Stimulated activated CD4-positive, alpha-beta T cell treated with anti-CD3 and anti-CD28 coated beads, Interleukin-15, amount 100 ng/mL, for 1 hour (primary cell): ENCODE measurements at places on chromosomes 2 and 18.

- DNase-seq = no peak
Measured at GRCh38 chr2:120992791-120993555, 257.3 kb downstream of the GLI2 start.

GRCh38 chr2:105756435-105756834, 11.7 kb downstream of the NCK2 start:
- DNase-seq = no peak

GRCh38 chr18:33641141-33641540, 63.1 kb downstream of the ASXL3 start:
- no peak for DNase-seq

- DNase-seq = no peak
Measured at GRCh38 chr2:219434718-219435525, at the start of gene SPEG. TSS of gene SPEG (plus strand) at chr2:219434843. CDS start at chr2:219434978, 135 bp downstream.

DNA sequence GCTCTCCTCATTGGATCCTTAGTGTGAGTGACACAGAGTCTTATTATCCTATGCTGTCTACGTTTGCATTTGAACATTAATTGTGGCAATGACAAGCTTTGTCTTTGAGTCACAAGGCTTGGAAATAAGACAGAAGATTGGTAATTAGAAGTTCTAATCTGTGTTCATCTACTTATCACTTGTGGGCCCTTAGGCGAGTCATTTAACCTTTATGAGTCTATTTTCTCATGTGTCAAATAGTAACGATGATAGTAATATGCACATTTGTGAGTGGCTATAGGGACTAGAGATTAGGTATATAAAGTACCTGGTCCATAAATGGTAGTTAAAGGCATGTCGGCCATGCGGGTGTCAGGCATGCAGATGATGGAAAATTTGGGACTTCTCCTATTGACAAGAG, 105.6 kb upstream of the NABP1 start:
- DNase-seq = no peak

DNA sequence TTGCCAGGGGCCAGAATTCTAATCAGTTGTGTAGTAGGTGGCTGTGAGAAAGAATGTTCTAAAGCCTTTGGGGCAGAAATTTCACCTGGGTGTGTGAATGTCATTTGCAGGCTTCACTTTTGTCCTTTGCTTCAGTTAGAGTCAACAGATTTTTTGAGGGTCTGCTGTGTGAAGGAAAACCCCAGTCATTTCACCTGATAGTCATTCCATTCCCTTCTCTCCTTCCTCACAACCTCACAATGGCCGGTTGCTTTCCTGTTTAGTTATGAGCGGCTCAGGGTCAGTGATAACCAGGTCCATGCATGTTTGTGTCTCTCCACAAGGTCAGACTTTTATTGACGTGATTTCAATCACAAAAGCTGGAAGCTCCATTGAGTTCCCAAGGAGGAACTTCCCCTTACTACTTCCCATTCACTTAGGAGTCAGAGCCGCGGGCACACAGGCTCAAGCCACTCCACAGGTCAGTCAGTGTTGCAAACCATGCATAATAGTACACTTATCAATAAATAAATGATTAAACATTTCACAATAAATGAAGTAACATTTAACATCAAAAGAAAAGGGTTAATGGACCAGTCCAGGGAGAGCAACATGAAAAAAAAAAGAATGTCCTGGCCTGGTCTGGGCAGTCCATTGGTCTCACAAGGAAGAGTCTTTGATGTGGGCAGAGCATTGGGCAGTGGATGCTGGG, 74.3 kb downstream of the NPAS2 start:
- DNase-seq = no peak

- no peak for DNase-seq
Measured at GRCh38 chr2:62178741-62179271, 17.1 kb upstream of the B3GNT2 start.

DNA sequence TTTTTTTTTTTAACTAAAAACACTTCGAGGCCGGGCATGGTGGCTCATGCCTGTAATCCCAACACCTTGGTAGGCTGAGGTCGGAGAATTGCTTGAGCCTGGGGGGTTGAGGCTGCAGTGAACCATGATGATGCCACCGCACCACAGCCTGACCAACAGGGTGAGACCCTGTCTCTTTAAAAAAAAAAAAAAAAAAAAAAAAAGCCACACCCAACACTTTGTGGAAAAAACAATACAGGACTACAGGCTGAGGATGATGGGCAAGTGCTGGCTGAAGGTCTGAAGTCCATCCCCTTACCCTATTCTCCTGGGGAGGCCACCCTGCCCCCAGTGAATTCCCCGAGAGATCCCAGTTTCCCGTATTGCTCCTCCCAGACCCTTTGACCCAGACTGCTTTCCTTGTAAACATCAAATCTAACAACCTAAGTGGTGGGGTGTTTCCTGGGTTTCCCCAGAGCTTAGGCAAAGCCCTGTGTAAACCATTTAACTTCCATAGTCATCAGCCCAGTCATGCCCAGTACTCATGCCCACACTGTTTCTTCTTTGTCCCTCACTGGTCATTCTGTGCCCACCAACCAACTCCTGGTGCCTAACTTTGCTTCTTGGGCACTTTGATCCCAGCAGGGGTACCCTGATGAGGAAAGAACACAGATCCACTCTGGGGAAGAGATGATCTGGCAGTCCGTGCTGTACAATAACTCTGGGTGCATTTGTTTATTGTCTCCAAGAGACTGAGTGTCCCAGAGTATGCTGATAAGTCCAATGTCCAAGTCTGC, 5.8 kb upstream of the TMEM37 start:
- no peak for DNase-seq

GRCh38 chr18:5309888-5310470, 14.5 kb upstream of the ZBTB14 start:
- DNase-seq = no peak

GRCh38 chr2:67466734-67467133, 69.6 kb downstream of the ETAA1 start:
- DNase-seq = no peak

GRCh38 chr18:75230163-75231052, 19.8 kb downstream of the TSHZ1 start:
- DNase-seq = no peak

DNA sequence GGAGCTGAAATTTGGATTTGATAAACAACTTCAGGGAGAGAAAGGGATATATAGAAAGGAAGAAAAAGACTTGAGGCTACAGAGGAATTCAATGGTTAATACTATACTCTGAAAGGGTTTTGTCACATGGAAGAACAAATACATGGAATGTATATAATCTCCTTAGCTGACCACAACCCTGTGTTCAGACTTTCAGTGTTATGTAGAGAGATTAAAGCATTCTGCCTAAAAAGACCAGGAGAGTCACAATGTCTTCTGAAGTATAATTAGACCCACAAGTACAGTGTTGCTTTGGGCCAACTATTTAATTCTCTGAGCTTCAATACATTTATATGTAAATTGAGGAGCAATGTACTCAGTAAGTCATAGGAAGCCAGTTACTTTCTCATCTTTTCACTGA, 123.8 kb upstream of the FSHR start:
- DNase-seq = no peak

- no peak for DNase-seq
Measured at GRCh38 chr2:126836761-126837679, 61.7 kb upstream of the TEX51 start.

DNA sequence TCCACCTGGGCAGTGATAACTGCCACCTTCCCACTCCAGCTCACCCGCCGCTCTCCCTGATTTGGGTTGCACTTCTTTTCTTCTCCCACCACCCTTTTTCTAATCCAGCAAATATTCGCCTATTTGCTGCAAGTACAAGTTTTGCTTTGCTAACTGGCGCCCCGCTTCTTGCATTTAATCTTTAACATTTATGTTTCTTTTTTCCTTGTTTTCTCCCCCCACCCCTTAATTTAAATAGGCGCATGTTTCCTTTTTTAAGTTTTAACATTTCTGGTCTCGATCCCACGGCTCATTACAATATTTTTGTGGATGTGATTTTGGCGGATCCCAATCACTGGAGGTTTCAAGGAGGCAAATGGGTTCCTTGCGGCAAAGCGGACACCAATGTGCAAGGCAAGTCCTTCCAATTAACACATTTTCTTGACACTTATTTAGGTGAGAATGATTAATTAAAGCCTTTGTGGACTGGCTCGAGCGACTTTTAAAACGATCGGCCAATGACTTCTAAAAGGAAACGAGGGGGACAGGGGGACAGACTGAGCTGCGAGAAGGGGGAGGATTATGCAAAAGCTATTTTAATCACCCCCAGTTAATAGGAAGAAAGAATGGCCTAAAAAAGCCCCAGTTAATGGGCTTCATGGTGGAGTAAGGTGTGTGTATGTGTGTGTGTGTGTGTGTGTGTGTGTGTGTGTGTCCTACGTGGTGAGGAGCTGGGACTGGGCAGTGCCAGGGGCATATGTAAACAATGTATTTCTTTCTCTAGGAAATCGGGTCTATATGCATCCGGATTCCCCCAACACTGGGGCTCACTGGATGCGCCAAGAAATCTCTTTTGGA, 1.6 kb downstream of the TBR1 start:
- no peak for DNase-seq

GRCh38 chr2:100286318-100286717, 36.0 kb downstream of the LONRF2 start:
- no peak for DNase-seq

GRCh38 chr18:60601249-60601648, 228.7 kb upstream of the MC4R start:
- no peak for DNase-seq

- DNase-seq = no peak
Measured at GRCh38 chr2:204669382-204669781, 124.1 kb downstream of the PARD3B start.

DNA sequence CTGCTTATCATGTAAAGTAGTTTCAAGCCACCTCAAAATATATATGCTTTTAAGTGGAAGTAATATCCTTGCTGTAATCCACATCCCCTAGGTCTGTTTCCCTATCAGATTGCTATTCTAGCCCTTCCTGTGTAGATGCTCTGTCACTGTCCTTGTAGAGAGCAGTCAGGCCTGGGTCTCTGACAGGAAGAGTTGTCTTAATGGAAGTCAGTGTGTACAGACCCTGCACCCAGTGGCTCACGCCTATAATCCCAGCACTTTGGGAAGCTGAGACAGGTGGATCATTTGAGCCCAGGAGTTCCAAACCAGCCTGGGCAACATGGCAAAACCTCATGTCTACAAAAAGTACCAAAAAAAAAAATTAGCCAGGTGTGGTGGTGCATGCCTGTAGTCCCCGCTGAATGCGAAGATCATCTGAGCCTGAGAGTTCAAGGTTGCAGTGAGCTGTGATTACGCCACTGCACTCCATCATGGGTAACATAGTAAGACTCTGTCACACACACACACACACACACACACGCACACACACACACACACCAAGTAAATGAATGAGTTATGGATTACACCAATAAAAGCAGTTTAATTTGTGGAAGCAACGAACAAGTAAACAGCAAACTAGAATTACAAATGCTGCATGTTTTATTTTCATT, 70.2 kb upstream of the DSC1 start:
- no peak for DNase-seq

GRCh38 chr2:152568531-152568930, 148.7 kb downstream of the PRPF40A start:
- no peak for DNase-seq

DNA sequence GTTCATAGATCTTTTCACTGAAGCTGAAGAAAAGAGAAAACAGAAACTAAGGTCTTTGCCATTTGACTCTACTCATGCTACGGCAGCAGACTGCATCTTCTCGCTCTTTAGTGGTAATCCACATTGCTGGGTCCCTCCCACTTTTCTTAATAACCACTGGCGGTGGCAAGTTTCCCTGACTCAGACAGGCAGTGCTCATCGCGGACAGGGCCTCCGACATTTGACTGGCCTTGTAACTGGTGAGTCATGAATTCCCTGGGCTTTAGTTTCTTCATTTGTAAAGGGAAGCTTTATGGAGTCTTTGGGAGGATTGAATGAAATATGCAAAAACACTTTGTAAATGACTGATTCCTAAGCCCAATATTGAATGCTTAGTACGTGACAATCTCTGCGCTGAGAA, 238.2 kb upstream of the RBBP8 start:
- DNase-seq = no peak

DNA sequence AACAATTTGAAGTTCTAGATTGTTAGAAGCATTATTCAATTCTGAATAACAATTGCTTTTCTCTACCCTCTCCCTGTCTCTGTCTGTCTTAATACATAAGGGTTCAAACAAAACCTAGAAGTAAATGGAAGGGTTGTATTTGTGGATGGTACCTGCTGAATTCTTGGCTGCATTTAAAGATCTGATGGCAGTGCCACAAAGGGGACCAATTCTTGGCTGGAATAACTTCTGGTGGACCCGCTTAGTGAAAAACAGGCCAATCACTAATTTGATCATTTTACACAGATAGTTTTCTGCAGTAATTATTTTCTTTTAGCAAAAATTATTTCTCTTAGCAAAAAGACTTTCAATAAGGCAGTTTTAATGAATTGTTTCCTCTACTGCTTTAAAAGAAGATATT, 353.5 kb downstream of the MYCN start:
- no peak for DNase-seq

GRCh38 chr18:63823516-63824219, 48.5 kb downstream of the SERPINB7 start:
- DNase-seq = no peak

DNA sequence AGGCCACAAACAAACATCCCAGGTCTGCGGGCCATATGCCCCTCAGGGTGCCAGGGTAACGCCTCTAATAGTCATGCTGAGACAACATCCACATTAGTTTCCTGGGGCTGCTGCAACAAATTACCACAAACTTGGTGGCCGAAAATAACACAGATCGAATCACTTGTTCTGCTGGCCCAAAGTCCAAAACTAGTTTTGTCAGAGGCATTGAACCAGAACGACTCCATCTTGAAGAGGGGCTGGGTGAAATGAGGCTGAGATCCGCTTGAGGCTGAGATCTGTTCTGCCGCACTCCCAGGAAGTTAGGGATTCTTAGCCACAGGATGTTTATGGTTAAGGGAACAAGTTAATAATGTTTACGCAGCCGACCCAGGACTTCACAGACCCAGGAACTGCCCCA, 66.7 kb downstream of the COPS8 start:
- DNase-seq = no peak

DNA sequence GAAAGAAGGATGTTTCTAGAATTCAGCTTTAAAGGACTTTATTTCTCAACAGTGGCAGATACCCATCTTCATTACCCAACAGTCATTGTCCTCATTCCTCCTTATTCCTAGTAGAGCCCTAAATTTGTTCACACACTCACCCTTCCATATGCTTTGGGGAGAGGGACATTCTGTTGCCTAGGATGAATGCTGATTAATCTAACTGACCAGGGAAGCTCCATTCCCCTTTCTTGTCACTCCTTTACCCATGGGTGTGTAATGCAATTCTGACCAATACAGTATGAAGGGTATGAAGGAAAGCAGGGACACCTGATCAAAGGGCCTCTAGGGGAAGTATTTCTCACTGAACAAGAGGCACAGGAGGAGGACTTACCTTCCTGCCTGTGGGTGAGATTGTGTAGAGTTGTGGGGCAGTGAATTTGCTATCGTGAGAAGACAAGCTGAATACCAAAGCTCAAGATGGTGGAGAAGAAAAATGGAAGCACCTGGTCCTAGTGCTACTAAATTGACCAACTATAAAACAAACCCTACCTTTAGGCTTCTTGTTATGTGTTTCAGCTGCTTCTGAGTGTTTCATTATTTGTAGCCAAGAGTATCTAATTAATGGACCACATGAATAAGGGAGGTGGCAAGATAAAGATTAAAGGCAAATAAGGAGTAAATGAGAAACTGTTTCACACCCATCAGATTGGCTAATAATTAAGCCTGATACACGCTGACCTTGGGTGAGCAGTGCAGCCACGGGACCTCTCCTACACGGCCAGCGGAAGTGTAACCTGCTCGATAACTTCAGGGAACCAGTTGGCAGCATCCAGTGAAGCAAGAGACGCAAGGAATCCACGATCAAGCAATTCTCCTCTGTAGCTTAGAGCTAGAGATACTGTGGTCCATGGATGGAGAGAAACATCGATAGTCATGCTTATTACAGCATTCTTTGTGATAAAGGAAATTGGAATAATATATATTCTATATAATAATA, 202.3 kb downstream of the MYCN start:
- no peak for DNase-seq
